ENCODE measurements at places on chromosomes 1 and 21.

DNA sequence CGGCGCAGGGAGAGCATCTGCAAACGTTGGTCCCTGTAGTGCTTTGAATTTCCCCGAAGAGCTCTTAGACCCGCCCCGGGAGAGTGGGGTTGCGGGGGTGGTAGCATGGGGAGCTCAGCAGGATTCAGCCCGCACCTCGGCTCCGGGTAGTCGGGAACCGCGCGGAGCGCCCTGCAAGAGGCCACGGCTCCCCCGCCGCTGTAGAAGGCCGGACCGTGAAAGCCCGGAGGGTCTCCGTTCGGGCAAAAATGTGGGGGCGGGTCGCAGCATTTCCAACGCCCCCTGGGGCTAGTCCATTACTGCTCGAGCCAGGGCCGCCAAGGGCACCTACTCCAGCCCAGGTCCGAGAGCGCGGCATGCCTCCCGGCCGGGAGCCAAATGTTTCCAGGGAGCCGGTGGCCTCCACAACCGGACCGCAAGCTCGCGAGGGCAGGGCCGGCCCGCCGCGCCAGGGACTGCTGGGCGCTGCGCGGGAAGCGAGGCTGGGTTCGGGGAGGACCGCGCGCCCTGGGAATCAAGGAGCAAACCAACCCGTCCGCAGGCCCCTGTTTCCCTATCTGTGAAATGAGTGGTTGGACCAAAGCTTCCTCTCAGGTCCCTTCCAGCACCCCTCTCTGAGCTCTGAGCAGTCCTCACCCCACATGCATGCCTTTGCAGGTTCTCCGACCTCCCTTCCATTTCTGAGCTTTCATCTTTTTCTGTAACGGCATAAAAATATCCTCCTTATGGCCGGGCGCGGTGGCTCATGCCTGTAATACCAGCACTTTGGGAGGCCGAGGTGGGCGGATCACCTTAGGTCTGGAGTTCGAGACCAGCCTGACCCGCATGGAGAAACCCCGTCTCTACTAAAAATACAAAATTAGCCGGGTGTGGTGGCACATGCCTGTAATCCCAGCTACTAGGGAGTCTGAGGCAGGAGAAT lies 775 bp upstream of the TMEM63A start:
- no peak for DNase-seq

DNA sequence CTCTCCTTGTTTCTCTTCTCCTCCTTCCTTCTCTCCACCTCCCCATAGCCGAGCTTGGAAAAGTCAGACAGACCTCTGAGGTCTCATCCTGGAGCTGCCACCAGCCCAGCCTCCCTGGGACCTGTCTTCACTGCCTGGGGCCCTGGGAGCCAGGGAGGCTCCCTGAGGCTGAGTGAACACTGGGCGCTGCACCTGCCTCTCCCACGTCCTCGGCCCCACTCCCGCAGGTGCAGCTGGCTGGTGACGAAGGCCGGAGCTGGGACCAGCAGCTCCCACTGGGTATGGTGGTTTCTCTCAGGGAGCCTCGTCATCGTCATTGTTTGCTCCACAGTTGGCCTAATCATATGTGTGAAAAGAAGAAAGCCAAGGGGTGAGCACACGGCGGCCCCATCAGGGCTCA lies 5.3 kb downstream of the TNFRSF14 start:
- no peak for DNase-seq

DNA sequence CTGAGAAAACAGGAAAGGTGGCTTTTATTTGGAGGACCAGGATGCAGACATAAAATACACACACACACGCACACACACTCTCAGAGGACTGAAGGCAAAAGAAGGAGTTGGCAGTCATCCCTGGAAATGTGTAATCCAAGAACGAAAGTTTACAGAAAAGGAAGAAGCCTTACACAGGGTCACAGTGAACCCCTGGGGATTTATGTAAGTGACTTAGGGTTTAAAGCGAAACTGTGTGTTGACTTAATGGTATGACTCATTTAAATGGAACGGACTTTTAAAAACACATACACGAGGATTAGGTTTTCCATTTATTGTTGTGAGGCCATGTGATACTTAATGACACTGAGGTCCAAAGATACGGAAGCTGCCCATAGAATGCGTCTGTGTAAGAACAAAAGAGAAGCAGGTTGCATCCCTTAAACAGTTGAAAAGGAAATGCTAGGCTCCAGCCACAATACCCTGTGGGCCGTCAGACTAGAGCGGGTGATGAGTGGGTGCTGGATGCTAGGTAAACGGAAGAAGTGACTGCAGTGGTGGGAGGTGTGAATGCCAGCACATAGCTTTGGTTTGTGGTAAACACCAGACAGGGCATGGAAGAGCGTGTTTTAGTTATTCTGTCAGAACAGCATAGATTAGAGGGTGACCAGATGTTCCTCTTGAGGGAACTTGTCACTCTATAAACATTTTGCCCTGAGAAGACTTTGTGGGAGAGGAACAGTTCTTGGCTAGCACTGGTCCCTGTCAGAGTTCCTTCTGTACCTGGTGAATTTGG lies 21.6 kb upstream of the BCL10 start:
- DNase-seq, result peak; percentile 94

GRCh38 chr1:55604749-55605148 lies 389.6 kb upstream of the USP24 start:
- DNase-seq, result no peak

DNA sequence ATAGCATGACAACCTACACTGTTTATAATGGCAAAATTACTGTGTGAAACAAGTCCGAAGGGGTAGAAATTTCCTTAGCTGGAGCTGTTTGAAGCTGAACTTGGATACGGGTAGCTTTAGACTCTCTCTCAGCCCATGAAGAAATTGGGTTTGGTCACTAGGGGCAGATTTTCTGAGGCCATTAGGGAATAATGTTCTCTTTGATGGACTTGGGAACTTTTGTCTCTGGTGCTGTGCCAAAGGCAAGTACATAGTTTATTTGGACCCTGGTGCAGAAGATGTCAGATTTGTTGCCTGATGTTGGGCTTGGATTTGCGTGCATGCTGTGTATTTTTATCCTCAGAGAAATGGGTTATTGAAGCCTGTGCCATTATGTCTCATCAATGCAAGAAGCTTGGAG lies 109.6 kb downstream of the VPS13D start:
- no peak for DNase-seq
